ENCODE measurements at places on chromosomes 1 and 21.

GRCh38 chr1:43867976-43868740 is 65.4 kb upstream of the ARTN start:
- DNase-seq: no peak

- DNase-seq: no peak
These were observed 90.0 kb downstream of the EDEM3 start for GRCh38 chr1:184664661-184665060.

DNA sequence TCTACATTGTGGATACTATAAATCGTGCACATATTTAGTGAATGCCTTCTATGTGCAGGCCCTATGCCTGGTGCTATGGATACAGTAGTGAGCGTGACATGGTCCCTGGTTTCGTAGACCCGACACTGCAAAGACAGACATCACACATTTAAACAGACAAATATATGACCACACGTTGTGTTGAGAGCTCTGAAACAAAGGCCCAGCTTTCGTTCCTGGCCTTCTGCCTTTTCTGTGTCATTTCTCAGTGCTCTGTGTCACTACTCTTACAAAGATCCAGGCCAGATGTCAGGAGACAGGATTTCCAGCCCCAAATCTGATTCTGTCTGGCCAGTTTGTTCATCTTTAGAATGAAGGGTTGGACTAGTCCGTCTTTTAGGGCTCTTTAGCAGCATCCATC is 19.3 kb upstream of the TRABD2B start:
- DNase-seq: no peak

DNA sequence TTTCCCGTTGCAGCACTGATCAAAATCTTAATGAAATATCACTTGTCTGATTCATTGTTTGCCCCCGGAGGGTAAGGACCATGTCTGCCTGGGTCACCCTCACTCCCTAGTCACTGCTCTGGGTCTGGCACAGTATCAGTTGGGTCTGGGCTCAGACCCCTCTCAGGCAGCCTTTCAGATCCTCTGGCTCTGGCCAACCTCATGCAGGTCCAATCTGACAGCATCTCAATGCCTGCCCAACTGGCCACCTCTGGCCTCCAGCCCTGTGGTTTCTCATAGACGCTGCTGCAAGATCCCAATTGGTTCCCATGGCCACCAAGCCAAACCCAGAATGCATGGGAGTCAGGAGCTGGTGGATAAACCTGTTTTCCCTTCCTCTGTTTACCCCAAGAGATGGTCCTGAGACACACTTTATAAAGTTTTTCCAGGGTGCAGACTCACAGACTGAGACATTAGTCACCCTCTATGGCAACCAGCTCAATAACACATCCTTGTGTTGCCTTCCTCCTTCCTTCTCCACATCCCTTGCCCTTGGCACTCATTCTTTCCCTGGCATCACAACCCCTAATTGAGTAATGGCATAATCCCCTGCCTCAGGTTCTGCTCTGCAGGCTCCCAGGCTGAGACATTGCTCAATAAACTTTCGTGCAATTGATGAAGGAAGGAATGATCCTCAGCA is 199.2 kb downstream of the GRIK3 start:
- DNase-seq: no peak

DNA sequence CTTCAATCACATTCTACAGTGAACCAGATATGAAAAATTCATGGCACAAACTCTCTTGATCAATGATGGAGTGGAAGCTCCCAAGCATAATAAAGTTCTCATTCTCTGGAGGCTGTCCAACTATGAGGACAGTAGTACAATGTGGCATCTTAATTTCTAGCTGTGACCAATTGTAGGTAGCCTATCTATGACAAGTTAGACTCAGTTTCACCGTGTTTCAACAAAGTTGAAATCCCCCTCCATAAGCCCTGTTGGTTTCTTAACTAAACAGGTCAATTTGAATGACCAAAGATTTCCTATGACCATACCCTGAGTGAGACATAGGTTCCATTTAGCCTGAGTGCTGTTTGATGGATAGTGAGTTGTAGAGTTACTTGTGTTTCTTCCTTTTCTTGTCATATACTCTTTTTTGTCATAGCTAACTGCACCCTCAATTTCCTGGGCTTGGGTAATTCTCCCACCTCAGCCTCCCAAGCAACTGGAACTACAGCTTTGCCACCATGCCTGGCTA is 11.8 kb downstream of the PATJ start:
- DNase-seq: no peak

DNA sequence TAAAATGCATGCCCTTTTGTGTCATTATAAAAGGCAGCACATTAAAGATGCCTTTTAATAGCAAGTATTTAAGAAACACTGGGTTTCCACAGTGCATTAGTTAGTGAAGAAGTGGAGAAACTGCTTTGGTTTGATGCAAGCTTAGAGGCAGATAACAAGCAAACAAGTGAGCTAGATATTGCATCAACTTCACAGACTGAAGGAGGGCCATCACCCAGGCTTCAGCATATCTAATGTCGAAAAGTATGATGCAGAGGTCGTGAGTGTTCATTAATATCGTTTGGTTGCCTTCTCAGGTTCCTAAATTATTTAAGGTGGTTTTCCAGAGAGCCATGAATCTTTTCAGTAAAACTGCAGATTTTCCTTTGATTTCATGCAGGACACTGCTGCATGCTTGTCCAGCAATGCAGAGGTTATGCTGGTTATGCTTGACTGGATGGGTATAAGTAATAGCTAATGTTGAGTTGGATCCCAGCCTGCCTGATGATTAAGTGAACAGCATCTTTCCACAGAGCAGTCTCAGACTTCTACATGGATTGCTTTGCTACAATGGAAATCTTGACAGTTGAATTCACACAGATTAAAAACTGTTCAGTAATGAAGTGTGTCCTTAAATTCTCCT is 69.7 kb upstream of the IPO9 start:
- no peak for DNase-seq

- no peak for DNase-seq
These were observed 36.4 kb downstream of the DENND1B start for GRCh38 chr1:197738927-197739326.

- DNase-seq: no peak
These were observed 53.7 kb upstream of the DNAJC6 start for GRCh38 chr1:65255656-65256050.

GRCh38 chr1:41883507-41883906 is 35.2 kb downstream of the HIVEP3 start:
- DNase-seq: no peak

GRCh38 chr1:151918819-151919610 is 9.7 kb upstream of the THEM4 start:
- no peak for DNase-seq

GRCh38 chr1:240294566-240294965 is 202.9 kb downstream of the FMN2 start:
- no peak for DNase-seq

- DNase-seq: no peak
These were observed 280.6 kb downstream of the ZP4 start for GRCh38 chr1:237610157-237610556.

DNA sequence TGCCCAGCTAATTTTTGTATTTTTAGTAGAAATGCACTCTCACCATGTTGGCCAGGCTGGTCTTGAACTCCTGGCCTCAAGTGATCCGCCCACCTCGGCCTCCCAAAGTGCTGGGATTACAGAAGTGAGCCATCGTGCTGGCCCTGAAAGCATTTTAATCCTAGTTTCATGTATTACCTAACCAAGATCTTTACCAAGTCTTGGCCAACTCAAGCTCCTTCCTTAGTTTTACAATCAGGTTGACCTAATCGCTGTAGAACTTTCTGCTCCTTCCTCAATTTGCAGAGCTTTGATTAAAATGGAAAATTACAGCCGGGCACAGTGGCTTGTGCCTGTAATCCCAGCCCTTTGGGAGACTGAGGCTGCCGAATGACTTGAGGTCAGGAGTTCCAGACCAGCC is 3.2 kb upstream of the TMEM63A start:
- DNase-seq: no peak

DNA sequence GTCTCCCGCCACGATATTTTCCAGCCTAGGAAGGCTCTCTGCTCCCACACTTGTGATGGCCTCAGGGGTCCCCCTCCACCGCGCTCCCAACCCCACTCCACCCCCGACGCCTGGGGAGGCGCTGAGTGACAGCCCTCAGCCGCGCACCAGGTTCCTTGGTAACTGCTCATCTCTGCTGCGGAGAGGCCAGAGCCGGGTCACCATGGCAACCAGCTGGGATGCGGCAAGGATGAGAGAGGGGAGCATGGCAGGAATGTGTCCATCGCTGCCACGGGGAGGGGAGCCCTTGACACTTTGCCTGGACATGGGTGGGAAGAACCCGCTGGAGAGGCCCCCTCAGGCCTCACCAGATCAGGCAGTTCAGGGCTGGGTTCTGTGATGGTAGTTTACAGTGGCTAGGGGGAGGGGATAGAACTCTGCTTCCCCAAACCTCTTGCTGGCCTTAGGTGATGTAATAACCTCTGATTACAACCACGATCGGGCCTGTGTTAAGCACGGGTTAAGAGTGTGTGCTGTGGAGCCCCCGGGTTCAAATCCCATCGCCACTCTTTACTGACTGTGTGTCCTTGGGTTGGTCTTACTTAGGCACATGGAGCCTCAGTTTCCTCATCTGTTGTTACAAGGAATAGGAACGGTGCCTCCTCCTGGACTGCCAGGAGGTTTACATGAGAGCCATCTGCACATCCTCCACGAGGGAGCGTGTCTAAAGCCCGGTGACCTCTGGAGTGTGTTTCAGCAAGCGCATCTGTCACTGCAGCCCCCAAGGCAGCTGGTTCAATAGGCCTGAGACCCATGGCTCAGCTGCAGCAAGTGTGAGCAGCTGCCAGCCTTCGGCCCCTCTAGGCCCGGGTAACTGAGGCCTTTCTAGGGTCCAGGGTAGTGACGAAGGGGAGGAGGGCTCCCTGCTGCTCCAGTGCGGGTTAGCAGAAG is 6.3 kb downstream of the KIF17 start:
- no peak for DNase-seq

DNA sequence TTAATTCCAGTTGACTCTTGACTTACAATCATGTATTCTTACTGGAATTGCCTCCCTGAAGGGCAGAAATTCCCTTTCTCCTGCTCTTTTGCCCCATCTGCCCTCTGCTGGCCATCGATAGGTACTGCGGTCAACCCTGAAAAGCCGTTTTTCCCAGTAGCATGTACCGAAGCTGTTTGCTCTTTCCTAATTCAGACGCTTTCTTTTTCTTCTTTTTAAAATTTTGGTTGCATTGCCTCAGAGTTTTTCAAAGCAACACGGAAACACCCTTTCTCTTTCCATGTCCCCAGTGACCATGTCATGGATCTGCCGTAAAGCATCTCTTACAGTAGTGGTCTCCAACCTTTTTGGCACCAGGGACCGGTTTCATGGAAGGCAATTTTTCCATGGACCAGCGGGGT is 164.2 kb upstream of the C1orf21 start:
- DNase-seq: peak; percentile 71

GRCh38 chr21:34094949-34095348 is 21.6 kb downstream of the MRPS6 start:
- DNase-seq: no peak

- DNase-seq: no peak
These were observed 72.8 kb downstream of the NRIP1 start for GRCh38 chr21:14991957-14992356.

GRCh38 chr1:235027862-235028250 is 100.8 kb downstream of the TOMM20 start:
- no peak for DNase-seq

DNA sequence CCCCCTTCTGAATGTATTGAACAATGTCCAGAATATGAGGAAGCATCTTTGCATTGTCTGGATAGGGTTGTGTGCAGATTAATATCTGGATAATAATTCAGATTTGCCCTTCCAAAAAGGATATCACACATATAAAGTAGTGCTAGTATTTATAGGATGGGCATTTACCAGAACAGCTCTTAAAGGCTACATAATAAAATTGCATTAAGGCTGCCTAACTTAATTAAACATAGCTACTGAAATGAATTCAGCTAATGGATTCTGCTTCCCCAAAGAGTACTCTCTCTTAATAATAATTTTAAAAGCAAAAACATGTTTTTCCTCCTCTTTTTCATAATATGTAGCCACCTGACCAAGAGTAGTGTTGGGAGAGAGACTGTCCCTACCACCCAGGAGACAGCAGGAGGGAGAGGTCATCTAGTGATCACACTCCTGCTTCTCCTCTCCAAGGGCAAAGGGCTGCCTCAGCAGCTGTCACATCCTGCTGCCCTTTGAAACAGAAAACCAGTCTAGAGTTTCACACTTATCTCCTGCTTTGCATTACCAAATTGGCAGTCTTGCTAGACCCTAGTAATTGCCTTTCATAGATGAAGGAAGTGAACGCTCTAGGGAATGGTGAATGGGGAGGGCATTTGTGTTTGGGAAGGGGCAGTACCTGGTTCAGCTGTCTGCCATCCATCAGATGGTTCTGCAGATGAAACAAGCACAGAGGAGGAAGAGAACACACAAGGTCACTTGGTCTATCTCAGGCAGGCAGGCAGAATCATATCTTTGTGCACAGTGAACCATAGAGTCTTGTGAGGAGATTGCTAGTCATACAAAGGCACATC is 29.3 kb upstream of the DDAH1 start:
- no peak for DNase-seq

DNA sequence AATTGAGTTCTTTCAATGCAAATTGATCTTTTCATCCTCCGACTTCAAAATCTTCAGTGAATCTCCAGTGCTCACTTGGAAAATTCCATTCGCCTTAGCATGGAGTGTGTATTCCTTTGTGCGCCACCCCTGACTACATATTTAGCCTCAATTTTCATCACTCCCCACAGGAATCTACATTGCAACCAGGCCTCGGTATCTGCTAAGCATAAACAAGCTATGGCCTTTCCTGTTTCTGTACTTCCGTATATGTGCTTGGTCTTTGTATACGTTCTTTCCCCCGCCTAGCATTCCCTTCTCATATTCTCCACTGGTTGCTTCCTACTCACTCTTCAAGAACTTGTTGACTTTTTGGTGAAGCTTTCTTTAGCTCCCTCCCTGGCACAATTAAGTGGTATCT is 470.8 kb downstream of the LMO4 start:
- DNase-seq: no peak

DNA sequence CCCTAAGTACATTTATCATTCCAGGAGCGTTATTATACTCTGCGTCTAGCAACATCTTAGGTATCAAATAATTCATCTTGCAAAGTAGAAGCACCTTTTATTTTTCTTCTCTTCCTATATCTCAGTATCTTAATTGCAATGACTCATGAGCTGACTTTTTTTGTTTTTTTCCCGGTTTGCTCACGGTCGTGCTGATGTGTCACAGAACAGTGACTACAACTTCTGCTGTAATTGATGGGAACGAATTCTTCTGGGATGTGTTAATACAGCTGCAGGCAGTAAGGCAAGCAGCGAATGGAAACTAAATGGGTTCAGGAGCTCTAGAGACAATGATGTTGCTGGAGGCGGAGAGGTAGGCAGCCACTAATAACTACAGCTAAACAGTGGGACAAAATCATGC is 89.8 kb upstream of the TMPRSS15 start:
- peak; percentile 70 for DNase-seq

- DNase-seq: no peak
These were observed 19.2 kb upstream of the CD1D start for GRCh38 chr1:158161446-158161845.

DNA sequence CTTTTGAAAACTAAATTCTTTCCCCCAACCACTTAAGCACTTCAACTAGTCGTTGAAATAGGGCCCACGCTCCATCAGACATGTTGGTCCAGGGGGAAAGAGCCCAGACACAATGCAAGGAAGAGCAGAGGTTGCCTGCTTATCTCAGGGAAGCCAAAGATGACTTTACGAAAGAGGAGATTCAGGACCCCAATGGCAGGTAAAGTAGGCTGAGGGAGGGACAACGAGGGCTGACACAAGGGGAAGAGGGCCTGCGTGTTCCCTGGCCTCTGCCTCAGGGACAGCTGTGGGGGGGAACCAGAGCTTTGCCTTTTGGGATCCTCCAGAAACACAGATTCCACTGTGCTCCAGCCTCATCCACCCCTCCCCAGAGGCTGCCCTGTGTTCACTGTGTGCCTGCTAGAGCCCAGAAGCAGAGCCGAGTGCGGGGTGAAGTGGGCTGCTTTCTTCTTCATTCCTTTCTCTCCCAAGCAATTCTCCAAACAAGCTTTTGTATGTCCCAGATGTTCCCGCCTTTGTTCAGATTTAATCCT is 135.5 kb upstream of the GRIK3 start:
- DNase-seq: no peak

All from HTR-8/SVneo (cell line).